Hematopoietic multipotent progenitor cell treated with erythropoietin and hydrocortisone succinate and interleukin-3 and kit ligand, for 17 days (in vitro differentiated cells): ENCODE measurements at places on chromosomes 5 and 9.

DNA sequence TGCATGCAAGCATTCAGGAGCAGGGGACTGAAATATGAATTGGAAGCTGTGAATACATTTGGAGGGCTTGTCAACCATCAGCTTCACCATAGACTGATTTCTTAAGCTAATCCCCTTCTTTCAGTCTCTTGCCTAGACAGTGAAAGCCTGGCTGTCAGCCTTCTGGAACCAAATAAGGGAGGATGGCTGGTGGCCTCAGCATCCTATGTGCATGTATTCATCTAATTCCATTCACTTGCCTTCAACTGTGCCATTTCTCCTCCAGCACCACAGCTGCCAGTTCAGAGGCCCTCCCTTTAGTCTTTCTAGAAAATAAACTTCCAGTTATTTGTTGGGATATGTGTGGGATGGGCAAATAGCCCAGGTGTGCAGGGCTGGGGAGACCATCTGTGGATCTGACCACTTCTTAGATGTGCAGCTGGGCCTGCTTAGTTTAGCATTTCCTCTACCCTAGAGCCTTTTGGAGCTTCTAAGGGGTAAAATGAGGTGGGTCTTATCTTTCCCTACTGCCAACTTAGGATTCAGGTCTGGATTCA lies 62.1 kb downstream of the AOPEP start:
- DNase-seq = no peak

DNA sequence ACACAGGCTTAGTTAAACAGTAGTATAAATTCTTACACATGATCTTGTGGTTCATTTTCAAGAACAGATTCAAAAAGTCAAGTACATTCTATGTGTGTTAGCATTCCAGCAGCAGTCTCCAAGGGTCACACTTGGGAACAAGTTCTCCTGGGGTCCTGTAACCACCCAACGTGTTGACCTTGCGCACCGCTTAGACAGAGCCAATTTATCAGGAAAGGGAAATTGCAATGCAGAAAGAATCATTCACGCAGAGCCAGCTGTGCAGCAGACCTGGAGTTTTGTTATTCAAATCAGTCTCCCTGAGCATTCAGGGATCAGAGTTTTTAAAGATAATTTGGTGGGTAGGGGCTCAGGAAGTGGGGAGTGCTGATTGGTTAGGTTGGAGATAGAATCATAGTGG lies 8.5 kb upstream of the RXFP3 start:
- DNase-seq = no peak

DNA sequence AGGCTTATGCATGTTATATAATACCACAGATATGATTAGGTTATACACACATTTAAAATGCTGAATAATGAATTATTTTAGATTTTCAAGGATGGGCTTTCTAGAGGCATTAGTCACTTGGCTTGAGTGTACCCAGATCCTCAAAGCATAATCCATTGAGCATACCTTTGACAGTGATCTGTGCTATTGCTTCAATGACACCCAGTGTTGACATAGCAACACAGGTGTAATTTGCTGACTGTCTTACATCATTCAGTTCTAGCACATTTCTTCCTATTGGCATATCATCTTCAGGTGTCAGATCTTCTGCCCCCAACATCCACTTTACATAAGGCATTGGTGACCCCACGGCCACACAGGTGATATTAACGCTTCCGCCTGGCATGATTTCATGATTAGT lies 721.5 kb upstream of the DMAC1 start:
- DNase-seq = no peak

GRCh38 chr5:139946006-139946405 lies 97.1 kb downstream of the NRG2 start:
- DNase-seq = no peak

DNA sequence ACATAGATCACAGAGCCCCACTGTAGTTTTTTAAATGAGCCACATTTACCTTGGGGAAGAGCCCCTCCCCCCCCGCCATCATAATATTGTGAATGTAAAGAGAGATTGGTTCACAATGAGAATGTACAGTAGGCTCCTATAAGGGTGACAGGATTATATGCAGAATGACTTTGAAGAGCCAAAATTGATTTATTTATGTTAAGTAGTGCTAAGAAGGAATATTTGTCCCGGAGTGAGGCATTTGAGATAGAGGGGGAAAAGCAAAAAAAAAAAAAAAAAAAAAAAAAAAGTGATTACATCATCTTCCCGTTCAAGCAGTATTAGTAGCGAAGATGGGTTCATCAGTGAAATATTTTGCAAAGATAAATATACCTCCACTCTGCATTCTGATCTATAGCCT lies 73.9 kb downstream of the PIK3R1 start:
- peak; percentile 77 for DNase-seq

DNA sequence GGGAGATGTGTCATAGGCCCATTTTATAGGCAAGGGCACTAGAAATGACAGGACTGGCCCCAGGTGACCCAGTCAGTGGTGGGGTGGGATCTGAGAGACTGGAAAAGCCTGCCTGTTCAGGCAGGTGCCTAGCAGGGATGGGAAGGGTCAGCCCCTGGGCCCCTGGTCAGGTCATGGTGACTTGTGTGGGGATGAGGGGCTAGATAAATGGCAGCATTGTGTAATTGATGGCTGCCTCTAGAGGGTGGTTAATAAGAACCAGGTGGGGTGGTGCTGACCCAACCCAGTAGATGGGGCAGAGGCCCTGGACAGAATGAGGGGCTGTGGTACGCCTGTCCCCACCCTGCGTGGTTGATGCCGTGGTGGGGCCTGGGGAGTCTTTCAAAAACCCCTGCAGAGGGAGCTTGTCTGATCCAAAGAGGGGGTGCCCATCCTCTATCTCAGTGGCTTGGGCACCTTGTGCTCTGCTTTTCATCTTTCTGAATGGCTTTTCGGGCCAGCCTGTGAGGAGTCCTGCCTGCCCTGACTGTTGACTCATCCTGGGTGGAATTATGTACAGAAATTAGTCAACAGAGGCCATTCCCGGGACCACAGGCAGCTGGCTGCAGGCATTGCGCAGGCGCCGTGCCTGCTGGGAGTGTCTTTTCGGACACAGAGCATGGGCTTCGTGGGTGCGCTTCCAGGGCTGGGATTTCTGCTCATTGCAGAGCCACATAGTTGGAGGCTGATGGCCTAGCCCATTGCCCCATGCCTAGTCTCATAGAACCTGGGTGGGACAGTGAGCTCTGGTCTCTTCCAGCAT lies 93.6 kb upstream of the PITX1 start:
- no peak for DNase-seq

- no peak for DNase-seq
Measured at GRCh38 chr5:107415762-107416161, 255.0 kb downstream of the EFNA5 start.

DNA sequence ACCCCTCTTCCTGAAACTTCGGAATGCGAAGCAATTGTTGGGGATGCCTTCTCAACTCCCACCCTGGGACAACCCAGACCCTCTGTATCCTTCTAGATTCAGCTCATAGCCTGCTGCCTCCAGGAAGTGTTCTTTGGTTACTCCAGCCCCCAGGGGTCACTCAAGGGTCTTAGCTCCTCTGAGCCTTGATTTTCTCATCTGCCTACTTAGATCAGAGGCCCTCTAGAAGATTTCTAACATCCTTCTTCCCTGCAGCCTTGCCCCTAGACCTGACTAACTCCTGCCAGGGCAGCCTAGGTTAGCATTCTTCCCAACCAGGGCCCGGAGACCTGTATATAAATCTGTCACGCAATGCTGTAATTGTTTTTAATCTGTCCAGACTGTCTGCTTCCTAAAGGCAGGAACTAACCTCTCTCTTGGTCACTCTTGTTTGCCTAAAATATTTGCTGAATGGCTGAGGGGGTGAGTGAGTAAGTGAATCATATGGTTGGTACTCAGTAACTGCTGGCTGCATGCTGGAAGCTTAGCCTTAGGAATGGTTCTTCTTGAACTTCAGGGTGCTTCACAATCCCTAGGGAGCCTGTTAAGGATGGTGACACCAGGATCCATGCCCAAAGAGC lies 8.2 kb downstream of the GALNT10 start:
- DNase-seq = peak; percentile 52

DNA sequence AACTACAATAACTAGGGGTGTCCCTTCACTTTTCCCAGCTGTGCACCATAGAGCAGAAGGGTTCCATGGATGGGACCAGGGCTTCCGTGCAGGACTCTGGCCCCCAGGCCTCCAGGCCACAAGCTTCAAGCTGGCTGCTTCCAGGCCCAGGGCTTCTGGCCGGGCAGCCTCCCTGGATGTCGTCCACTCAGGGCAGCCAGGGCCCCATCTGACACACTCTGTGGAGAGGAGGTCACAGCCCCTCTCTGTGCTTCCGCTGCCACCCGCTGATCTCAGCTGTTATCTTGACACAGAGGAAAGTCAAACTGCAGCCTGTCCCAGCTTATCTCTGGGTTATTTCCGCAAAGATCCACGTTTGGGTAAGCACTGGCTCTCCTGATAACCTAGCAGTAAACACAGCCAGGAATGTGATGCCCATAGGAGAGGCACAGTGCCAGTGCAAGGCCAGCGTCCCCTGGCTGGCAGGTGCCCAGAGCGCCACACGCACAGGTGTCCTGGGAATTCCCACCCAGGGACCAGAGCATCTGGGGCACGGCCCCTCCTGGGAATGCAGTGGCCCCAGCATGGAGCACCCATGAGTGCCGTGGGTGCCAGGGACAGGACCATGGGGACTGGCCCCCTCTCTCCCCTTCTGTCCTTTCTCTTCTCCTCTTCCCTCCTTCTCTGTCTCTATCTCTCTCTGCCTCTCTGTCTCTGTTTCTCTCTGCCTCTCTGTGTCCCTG lies 15.6 kb upstream of the SLC6A19 start:
- peak; percentile 19 for DNase-seq

GRCh38 chr5:151215546-151215880 lies 8.4 kb downstream of the CCDC69 start:
- no peak for DNase-seq

DNA sequence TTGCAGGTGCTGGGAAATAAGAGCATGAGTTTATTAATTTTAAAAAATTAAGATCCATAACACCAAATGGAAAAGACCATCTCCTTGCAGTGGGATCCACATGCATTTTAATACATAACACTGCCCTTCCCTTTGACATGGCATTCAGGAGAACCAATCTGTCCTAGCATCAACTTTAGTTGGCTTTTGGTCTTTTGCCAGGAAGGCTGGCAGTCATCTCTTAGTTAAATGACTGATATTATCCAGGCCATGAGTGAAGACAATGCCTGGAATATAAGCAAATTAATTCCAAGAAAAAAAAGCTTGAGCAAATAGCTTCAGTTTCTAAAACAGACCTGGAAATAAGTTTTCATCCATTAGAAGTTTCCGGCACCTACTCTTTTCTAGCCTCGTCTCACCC lies 55.1 kb upstream of the OTULINL start:
- no peak for DNase-seq

GRCh38 chr5:123208668-123209501 lies 119.8 kb downstream of the PRDM6 start:
- DNase-seq = no peak

DNA sequence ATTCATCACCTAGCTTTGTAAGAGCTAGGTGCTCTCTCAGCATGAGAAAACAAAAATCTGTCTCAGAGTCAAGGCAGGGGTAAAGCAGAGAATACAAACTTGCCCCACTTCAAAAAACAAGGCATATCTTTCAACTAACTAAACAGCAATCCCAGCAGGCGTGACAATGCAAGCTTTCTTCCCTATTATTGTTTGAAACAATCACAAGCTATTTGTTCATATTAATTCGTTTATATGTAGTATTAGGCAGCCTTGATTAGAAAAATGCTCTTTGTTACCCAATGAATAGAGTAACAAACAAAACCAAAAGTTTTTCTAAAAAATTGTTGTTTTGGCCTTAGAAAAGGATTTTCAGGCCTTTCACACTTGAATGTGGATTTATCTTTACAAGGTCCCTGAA lies 71.1 kb downstream of the LPAR1 start:
- no peak for DNase-seq

DNA sequence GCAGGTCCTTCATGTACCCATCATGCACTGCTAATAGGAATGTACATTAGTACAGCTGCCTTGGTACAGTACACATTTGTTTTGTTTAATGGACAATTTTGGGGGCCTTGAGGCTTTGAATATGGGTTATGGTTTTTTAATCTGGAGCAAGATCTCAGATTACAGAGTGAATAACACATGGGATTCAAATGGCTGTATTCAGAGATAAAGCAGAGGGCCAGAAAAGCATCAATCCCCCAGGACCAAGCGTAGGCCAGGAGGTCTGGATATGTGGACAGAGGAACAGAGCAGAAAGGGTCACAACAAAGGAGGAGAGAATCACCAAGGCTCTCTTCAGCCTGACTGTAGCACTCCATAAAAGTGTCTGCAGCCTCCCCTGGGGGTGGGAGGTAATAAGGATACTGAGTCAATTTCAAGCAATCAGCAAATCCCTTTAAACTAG lies 47.7 kb upstream of the STK32A start:
- DNase-seq = no peak

DNA sequence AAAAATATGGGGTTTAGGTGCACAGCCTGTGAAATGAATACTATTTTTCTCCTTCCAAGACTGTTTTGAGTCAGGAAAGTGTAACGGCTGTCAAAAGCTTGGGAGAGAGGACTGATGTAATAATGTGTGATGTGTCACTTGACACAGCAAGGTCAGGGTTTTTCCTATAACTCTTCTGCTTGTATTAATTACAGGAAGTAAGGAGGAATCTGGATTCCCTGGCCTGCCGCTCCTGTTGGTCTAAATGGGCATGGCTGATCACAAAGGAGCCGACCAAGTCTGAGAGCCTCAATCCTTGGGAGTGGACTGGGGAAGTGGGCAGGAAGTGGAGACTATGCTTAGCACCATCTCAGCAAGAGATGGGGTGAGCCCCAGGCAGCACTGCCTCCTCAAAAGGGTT lies 16.7 kb upstream of the SLC28A3 start:
- no peak for DNase-seq

DNA sequence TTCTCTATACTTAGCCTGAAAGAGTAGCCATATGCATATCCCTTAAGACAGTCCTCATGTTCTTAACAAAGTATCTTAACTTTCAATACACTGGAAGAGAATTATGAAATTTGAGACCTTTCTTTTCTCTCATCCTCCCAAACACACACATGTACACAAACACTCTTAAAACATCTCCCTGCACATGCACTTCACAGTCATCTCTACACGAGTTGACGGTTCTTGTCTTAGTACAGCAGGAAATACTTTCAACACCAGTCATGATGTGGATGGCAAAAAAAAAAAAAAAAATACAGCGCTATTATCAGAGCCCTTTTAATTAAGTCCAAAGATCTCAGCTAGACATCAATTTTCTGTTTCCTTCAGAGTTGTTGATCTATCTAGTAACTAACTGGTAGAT lies 43.6 kb upstream of the PCSK1 start:
- no peak for DNase-seq

DNA sequence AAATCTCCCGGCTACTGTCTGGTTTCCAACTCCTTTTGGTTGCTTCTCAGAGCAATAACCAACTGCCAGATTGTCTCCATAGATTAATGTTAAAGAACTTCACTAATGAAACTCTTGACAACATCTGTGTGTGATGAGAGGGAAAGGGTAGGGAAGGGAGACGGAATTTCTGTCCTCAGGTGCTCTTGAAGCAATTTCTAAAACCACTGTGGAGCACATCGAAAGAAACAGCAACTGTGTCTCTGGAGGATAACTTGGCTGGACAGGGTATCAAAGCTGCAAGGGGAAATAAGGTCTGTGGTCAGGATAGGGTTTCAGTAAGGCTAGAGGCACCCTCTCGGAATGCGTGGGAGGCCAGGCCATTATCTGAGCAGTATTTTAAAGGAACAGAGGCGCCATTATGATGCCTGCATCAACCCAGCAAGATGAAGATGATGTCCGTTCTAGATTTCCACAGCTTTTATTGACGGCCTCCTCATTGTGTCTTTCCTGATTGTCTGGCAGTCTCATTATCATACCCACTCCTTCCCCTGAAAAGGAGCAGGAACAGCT lies 76.6 kb downstream of the RORB start:
- no peak for DNase-seq

GRCh38 chr5:107103522-107103921 lies 567.2 kb downstream of the EFNA5 start:
- no peak for DNase-seq

- no peak for DNase-seq
Measured at GRCh38 chr5:81759632-81760005, 8.7 kb upstream of the SSBP2 start.
